Renal cortex interstitium (tissue), 15 donors: ENCODE measurements at places on chromosomes 4 and X. TPM values are rescaled to one million over a fixed set of nuclear protein-coding genes. Genes with fewer than 3 reads are reported as not detected.

GRCh38 chrX:21666679-21667078, 8.5 kb upstream of the KLHL34 start:
- DNase-seq, result no peak

- DNase-seq, result no peak
These were observed 93.5 kb upstream of the GALNTL6 start for GRCh38 chr4:171719691-171720090.

- no peak for DNase-seq
These were observed 15.4 kb downstream of the CXCL2 start for GRCh38 chr4:74083546-74083945.

The SOX3 gene
- not detected for polyA plus RNA-seq

DNA sequence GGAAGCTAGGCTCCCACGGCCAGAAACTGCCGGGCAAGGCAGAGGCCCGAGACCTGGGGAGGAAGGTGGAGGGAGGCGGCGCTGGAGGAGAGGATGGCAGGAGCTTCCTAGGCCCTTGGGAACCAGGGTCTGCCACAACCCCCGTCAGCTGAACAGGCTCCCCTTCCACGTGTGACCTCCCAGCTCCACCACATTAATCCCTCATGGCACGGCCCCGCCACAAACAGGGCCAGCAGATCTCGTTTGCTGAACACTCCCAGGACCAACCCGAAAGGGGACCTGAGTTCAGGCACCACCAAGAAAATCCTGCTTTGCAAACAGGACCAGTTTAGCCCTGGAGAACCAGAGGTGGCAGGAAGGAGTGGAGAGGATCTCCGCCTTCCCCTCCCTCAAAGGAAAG, 62.7 kb downstream of the FHDC1 start:
- no peak for DNase-seq

The CXCL5 gene
- 0.17 TPM for polyA plus RNA-seq

- DNase-seq, result no peak
These were observed 490.3 kb upstream of the TECRL start for GRCh38 chr4:64899563-64899962.

The CCNA2 gene
- 27.5 TPM for polyA plus RNA-seq

DNA sequence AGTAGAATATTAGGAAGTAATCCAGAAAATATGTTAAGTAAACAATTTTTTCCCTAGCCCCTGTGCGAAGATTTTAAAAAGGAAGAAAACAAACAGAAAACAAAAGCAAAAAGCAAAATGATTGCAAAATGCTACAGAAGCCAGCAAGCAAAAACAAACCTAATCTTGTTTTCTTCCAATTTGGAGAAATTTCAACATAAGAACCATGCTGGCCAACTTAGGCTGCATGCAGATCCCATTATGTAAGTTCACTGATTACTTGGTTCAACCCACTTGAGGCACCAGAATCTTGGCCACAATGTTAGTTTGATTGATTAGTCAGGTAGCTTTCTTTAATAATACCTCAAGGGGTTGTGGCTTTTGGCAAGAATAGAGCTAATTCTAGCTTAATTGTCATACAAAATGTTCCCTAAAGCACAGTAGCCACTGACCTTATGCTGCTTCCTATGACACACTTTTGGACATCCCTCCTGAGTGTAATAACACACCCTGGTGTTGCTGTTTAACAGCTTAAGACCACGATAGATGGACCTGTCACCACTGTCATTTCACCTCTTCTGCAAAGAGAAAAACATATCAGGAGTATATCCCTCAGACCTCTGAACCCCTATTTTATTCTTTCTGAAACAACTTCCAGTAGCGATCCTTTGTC, 2342.1 kb downstream of the PCDH7 start:
- DNase-seq, result no peak

The PASD1 gene
- polyA plus RNA-seq, result not detected

The MGAT4D gene
- polyA plus RNA-seq, result not detected

- no peak for DNase-seq
These were observed 236.9 kb downstream of the SHOX start for GRCh38 chrX:867502-867901.

The AMER1 gene
- polyA plus RNA-seq, result 7.7 TPM

GRCh38 chr4:147964266-147964880, 232.5 kb downstream of the ARHGAP10 start:
- peak; percentile 33 for DNase-seq

The TIMM17B gene
- polyA plus RNA-seq, result 46.5 TPM

- peak; percentile 13 for DNase-seq
These were observed 33.5 kb downstream of the PWWP3B start for GRCh38 chrX:106201502-106202178.

The DRP2 gene
- polyA plus RNA-seq, result 2.7 TPM

DNA sequence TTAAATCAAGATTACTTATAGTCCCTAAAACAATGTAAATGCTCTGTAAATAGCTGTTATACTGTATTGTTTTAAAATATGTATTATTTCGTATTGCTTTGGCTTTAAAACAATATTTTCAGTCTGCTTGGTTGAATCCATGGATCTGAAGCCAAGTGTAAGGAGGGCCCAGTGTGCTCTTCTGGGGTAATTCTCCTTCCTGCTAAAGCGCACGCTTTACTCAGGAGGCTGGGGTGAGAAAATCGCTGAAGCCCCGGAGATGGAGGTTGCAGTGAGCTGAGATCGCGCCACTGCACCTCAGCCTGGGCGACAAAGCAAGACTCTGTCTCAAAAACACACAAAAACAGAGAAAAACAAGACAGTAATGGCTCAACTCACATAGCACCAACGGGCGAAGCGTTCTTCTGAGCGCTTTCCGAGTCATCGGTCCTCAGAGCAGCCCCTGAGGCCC, 391 bp upstream of the IDUA start:
- DNase-seq, result no peak

DNA sequence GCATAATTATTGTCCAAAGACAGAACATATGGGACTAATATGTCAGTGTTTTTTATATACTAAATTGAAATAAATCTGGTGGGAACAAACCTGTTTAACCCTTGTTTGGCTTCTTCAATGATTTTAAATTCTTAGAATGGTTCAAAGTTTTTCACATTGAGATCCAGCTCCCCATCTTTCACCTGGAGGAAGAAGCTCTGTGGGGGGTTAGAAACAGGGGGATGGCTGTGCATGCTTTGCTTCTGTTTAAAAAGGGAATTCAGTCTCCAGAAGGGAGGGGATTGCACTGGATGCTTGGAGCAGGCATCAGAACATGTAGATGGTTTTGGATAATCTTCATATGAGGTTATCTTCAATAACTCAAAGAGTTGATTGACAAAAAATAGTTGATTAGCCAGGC, 72.1 kb downstream of the GALNT7 start:
- no peak for DNase-seq

GRCh38 chrX:21725916-21726315, 32.0 kb downstream of the SMPX start:
- DNase-seq, result no peak

- DNase-seq, result no peak
These were observed 37.7 kb downstream of the PTCHD1 start for GRCh38 chrX:23372220-23372902.

The PRSS12 gene
- 8.8 TPM for polyA plus RNA-seq

DNA sequence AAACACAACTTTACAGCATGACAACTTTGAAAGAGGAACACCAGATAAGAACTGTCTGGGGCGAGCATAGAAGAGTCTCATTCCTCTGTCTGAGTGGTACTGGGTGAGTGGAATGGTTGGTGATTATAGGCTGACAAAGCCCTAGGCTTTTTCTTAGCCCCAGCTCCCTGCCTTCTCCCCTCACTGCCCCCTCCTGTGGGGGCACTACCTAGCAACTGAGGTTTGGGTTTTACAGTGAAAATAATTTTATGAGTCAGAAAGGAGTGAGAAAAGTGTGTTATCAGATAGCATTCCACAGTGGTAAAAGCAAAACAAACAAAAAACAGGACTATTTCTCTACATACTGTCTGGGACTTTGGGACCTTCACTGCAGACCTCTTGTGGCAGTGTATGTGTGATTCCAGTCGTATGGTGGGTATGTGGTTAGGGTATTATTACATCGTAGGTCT, 10.5 kb upstream of the TMEM165 start:
- no peak for DNase-seq

DNA sequence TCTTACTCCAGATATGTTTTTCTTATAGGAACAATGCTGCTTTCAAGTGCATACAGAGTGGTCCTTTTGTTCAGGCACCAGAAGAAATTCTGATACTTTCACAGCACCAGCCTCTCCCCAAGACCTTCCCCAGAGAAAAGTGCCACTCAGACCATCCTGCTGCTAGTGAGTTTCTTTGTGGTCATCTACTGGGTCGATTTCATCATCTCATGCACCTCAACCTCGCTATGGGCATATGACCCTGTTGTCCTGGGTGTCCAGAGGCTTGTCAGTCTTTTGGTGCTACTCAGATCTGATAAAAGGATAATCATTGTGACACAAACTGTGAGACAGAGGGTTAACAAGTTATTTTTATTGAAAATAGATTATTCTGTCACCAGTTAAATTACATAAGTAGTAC, 39.5 kb downstream of the WDR13 start:
- DNase-seq, result no peak

DNA sequence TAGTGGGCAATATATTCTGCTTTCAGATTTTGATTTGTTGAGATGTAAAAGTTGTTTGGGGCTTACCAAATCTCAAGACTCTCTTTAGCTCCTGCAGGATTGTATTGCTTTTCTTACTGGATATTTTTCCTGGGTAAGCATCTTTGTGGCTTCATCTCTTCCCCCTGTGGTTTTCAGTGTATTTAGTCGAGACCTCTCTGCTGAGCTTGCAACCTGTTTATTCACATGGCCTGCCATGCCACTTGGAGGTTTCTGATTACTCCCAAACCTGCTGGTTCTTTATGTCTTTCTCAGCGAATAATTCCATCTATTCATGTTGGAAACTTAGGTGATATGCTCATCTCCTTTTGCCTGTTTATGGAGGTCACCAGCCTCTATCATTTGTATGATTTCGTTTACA, 10.9 kb downstream of the CCNG2 start:
- no peak for DNase-seq

The MAGEA2B gene
- polyA plus RNA-seq, result not detected

The HGFAC gene
- 2.7 TPM for polyA plus RNA-seq

DNA sequence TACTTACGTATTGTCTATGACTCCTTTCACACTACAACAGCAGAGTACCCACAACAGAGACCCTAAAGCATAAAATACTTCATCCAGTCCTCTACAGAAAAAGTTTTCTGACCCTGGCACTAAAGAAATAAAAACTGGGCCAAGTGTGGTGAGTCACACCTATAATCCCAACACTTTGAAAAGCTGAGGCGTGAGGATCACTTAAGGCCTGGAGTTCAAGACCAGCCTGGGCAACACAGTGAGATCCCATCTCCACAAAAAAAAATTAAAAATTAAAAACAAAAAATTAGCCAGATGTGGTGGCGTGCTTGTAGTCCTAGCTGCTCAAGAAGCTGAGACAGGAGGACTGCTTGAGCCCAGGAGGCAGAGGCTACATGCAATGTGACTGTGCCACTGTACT, 66.9 kb downstream of the WDFY3 start:
- no peak for DNase-seq

The SRPK3 gene
- polyA plus RNA-seq, result 0.81 TPM

The ADH1B gene
- 25.0 TPM for polyA plus RNA-seq

- no peak for DNase-seq
These were observed 75.2 kb upstream of the CCSER1 start for GRCh38 chr4:90051999-90052398.

DNA sequence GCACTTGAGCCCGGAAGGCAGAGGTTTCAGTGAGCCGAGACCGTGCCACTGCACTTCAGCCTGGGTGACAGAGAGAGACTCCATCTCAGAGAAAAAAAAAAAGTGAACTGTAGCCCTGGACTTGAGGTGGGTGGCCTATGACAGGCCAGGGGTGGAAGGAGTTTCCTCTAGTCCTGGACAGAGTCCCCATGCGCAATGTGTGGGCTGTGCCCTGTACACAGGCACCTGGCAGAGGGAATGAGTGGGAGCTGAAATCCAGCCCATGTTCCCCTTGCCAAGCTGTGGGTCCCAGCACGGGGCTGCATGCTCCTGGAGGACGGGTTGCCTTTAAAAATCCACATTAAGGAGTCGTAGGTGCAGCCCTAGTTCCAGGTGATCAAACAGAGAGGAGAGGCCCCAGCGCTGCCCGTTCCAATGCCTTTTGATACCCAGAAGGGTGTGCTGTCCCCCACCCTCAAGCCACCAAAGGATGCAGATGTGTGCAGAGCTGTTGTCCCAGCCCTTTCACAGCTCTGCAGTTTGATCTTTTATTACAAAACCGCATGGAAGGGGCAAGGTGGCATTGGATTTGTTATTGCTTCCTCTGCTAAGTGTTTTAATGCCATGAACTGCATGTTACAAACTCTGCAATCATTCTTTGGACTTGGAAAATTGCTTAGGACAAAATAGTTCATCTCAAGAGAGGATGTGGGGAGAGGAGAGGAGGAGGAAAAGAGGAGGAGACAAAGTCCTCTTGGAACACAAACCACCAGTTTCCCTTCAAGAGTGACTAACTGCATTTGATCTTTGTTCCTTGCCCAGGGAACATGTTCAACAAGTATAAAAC, 38.0 kb upstream of the PDK3 start:
- DNase-seq, result no peak

DNA sequence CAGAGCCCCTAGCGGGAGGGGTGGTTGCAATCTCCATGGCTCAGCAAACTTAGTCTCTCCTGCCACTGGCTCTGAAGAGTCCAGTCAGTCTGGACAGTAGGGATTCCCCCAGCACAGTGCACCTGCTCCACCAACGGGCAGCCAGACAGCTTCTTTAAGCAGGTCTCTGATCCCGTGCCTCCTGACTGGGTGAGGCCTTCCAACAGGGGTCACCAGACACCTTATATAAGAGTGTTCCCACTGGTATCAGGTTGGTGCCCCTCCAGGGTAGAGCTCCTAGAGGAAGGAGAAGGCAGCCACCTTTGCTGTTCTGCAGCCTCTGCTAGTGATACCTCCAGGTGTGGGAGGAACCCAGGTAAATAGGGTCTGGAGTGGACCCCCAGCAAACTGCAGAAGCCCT, 1393.4 kb downstream of the STIM2 start:
- DNase-seq, result no peak

The MAGEA11 gene
- not detected for polyA plus RNA-seq

GRCh38 chrX:23993012-23993633, 33.9 kb downstream of the KLHL15 start:
- no peak for DNase-seq

- no peak for DNase-seq
These were observed 24.2 kb downstream of the CNKSR2 start for GRCh38 chrX:21398426-21398825.

DNA sequence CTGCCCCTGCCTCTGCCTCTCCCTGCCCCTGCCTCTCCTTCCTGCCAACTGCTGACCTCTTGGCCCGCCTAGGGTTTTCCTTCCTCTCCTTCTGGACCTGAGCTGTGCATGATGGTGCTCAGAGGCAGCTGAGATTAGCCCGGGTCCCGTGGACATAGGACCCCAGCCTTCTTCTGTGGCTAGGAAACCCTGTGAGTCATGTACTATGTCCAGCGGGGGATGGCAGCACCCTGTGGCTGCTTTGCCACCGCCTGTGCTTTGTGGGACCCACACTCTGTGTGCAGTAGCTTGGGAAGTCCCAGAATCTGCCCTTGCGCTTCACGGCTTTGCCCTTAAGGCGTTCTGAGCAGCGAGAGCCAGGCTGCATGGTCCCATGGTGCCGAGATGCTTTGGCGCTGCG, 105.5 kb upstream of the PSAPL1 start:
- no peak for DNase-seq
